AG10803 (cell line): ENCODE measurements at places on chromosomes 2 and 18.

GRCh38 chr2:239433777-239434403, 33.1 kb upstream of the HDAC4 start:
- DNase-seq, result peak; percentile 21

DNA sequence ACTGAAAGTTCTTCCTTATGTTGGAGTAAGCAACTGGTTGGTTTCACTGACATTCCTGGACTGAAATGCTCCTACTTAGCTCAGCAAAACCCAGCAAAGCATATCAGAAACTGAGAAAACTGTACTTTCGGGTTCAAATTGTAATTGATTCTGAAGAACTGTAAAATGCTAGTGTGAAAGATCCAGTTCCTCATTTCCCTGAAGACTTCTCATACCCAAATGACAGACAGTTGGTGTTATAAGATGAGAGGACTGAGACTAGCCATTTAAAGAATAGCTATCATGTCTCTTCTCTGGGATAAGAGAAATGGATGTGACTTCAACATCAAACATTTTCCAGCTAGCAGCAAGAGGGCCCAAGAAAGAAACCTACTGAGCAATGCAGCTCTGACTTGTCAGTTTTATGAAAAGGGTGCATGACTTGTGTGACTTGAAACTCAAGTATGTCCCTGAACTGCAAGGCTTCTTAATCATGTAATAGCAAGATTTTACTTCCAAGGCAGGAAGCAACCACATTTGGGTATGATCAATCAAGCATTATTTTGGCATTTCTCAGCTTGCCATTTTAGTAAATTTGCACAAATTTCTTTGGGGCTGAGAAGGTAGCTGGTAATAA, 420.3 kb upstream of the MMADHC start:
- DNase-seq, result peak; percentile 20

- peak; percentile 33 for DNase-seq
Measured at GRCh38 chr2:133837441-133838094, 269.3 kb upstream of the NCKAP5 start.

DNA sequence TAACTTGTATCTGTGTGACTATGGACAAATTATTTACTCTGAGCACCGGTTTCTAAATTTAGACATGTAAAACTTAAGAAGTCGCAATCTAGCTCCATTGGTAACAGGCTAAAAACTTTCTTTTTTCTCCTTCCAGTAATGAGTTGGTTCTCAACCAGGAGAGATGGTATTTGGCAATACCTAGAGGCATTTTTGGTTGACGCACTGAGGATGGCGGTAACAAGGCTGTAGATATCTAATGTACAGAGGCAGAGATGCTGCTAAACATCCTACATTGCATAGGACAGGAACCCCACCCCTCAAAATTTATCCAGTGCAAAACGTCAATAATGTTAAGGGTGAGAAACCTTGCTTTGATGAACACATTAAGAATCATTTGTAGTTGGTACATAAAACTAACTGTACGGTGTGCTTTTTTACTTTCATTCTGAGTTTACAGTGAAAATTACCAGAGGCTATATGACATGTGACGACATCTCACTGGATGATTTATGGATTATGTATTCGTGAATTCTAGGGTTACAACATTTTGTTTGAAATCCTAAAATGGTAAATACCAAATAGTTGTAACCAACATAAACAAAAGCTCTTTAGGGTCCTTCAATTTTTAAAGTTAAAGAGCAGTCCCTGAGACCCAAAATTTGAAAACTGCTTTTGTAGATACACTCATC, 91.3 kb downstream of the TLK1 start:
- DNase-seq, result no peak

GRCh38 chr18:47264308-47264700, 12.8 kb upstream of the SKOR2 start:
- no peak for DNase-seq

DNA sequence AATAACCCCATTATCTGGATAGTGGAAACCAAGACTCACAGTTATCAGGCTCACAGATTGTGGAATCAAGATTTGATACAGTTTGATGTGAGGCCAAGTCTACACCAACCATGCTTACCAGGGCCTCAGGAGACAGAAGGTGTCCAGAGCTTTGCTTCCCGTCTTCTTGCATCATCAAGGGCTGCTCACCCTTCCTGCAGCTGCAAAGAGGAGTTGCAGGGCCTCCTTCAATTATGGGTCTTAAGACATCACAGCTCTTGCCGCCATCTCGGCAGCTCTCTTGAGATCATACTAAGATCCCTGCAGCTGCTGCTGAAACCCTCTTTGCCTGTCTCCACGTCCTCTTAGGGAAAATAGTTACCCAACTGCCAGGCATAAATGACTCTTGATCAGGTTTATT, 176.0 kb downstream of the MGAT5 start:
- DNase-seq, result no peak

DNA sequence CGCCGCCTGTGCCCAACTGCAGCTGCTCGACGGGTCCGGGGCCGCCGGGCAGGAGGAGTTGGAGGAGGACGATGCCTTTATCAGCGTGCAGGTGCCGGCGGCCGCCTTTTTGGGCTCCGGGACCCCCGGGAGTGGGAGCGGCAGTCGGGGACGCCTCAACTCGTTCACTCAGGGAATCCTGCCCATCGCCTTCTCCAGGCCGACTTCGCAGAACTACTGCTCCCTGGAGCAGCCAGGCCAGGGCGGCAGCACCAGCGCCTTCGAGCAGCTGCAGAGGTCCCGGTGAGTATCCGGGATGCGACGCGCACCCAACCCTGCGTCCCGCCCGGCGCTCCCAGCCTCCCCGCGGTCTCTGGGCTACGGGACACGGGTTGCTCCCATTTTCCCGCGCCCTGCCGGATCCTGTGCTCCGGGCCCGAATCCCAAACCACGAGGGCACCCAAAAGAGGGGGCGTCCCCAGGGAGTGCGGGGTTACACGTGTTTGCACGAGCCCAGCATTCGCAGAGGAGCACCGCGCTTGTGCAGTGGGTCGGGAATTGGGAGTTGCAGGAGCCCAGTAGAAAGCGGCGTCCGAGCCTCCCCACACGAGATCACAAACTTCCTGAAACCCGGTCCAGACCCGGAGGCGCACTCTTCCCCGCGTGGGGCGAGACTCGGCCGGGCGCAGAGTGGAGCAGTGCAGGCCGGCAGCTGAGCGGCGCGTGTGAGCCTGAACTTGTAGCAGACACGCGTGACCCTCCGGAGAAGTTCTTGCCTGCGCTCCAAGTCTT, 1.2 kb downstream of the CABLES1 start:
- no peak for DNase-seq

DNA sequence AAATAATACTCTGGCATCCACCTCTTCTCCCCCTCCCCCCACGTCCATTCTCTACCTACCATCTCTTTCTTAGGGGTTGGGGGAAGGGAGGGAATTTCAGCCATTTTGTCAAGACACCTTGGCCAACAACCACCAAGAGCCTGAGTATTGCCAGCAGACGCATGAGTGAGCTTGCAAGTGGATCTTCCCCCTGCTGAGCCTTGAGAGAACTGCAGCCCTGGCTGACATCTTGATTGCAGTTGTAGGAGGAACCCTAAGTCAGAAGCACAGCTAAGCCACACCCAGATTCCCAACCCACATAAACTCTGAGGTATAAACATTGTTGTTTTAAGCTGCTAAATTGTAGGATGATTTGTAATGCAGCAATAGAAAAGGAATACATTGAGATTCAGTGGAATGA, 165.6 kb downstream of the TMEFF2 start:
- DNase-seq, result no peak

DNA sequence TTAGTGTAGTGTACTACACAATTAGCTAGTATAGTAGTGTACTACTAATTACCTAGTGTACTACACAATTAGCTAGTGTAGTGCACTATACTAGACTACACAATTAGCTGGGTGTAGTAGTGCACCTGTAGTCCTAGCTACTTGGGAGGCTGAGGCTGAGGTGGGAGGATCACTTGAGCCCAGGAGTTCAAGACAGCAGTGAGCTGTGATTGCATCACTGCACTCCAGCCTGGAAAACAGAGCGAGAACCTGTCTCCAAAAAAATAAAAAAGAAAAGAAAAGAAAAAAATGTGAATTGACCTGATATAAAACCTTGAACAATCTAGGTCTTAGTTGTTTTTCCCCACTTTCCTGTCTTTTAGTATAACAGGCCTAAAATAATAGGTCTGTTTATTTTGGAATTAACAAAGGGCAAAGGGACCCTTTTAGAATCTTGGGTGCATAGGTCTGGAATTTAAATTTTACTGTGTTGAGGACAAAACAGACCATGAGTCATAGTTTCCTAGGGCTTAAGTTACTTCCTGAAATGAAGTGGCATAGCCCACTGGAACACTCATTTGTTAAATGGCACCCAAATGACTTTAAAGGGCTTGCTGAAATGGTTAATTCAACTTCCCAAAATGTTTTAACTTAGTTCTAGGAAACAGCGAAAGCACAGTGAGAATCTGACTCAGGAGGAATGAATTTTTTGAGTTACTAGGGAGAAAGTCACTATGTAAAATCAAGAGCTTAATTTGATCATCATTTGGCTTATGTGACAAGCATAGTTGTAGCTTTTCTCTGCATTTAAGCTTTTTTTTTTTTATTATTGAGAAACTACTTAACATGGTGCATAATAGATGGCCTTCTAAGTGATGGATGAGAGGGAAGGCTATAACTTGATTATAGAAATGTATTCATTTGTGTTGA, 50.7 kb upstream of the ARL5A start:
- no peak for DNase-seq

GRCh38 chr2:30971231-30972025, 164.2 kb upstream of the CAPN13 start:
- DNase-seq, result peak; percentile 23

DNA sequence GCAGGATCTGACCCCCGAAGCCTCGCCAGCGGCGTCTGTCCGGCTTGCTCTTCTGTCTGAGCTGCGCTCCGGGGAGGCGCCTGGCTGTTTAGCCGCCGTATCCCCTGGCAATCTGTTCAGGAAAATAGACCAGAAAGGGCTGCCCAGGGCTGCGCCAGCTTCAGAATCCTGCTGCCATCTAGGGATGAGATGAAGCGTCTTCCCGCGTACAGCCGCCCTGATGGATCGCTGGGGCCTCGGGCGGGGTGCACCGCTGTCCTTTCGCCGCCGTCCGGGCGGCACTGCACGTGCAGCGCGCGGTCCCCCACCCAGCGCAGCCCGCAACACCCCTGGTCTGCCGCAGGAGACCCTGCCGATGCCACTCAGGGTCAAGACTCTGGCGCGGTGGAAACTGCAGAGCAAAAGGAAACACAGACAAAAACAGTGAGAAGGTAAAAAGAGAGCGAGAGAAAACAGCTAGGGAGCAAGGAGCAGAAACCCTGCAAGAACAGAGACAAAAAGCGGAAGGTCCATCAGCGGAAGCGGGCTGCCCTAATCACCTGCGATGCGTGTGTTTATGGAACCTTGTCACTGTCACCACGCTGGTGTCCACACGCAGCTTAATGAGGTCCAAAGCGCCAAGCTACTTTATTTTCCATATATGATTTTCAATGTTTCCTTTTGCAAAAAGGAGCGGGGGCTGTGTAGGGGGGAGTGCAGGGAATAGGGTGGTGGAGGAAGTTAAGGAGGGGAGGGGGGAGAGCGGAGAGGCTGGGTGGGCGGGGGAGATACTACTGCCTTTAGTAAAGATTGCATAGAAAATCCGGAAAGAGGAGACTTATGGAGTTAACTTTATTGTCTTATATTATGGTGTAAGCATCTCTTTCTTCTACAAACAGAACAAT, 2113.3 kb upstream of the PIK3C3 start:
- DNase-seq, result peak; percentile 51

DNA sequence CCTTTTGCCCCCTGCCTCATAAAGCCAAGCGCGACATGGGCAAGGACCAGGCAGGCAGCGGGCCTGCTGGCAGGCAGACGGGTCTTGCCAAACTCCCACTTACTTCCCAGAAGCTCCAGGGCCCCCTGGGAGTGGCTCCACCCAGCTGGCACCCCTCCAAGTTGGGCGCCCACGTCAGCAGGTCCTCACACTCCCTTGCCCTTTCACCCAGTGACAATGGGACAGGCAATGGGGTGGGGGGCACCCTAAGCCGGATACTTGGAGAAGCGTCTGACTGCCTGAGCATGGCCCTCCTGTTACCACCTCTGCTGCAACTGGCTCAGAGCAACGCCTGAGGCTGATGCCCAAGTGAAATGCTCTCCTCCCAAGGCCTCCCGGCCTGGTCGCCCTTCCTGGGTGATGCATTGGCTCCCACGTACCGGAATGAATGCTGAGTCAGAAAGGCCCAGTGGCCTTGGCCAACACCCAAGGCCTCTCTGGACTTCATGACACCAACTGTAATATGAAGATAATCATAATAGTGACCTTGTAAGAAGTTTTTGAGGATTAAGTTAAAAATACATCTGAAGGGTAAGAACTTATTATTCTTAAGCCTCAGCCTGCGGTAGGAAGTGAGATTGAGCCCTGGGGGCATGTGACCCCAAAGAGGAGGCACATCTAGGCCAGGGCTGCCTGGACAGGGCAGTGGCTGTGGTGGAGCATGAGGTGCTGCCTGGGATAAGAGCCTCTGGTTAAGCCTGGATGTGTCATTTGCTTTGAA, 31.6 kb downstream of the KCNK3 start:
- DNase-seq, result peak; percentile 65

GRCh38 chr2:224969095-224969494, 73.2 kb downstream of the DOCK10 start:
- no peak for DNase-seq

- peak; percentile 85 for DNase-seq
Measured at GRCh38 chr2:237025090-237025865, 60.4 kb upstream of the COPS8 start.

- DNase-seq, result peak; percentile 10
Measured at GRCh38 chr2:61537277-61537949, 743 bp downstream of the XPO1 start.

GRCh38 chr2:205868773-205869333, 186.6 kb downstream of the NRP2 start:
- peak; percentile 35 for DNase-seq

- no peak for DNase-seq
Measured at GRCh38 chr2:47321006-47321405, 82.0 kb upstream of the MSH2 start.

- peak; percentile 83 for DNase-seq
Measured at GRCh38 chr2:226903179-226903578, 67.3 kb downstream of the RHBDD1 start.

DNA sequence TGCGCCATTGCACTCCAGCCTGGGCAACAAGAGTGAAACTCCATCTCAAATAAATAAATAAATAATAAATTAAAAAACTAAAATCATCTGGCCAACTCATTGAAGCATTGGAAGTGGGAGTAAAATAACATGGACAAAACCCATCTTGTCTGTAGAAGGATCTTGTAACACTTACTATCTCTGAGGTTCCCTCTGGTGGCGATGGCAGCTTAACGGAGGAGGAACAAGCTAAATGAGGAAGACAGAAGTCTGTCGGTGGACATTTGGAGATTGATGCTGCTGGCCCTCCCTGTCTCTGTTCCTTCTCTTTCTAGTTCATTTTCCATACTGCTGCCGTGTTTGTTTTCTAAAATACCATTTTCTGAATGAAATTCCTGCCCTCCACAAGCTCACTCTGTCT, 43.4 kb downstream of the ZCCHC2 start:
- peak; percentile 36 for DNase-seq
